ENCODE measurements at places on chromosomes 4 and X. TPM values are rescaled to one million over a fixed set of nuclear protein-coding genes. Genes with fewer than 3 reads are reported as not detected.
A peak's percentile ranks its signal among the peaks of the same experiment; 100 is the strongest.

DNA sequence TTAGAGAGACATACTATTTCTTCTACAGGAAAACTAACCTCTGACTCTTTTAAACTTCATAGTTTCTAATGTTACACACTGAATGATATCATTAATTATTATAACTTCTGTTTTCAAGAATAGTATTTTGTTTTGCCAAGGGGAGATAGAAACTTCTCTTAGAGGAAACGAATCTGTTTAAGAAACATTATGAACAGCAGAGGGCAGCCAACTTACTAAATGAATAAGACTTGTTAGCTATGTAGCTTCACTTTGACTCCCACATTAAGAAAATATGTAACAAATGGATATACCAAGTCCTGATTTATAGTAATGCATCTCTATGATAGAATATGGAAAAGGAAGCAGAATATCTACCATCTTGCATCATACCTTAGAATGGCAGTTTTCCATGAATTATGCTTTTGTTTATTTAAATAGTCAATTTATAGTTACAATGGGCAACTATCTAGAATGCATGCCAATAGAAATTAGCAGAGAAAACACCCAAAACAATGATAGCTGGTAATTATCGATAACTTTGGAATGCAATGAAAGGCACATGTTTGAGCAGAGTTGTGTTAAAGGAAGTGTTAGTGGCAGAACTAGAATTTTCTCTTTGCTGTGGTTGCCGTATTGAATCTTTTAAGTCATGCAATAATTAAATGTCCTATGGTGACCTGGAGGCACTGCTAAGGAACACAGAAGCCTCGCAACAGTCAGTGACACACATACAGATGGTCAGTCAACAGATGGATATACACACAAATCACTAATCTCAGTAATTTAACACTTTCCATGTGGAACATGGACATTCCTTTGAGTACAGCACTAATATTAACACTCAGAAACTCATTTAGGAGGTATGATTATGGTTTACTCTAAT is 105.7 kb upstream of the PDLIM3 start:
- no peak overlapping the region for H3K4me3 ChIP-seq
- DNase-seq: peak; percentile 63
- H3K4me1 ChIP-seq: no peaks in the 10 kb centered on the region
- no peaks in the 10 kb centered on the region for H3K36me3 ChIP-seq
- no peaks in the 10 kb centered on the region for H3K27me3 ChIP-seq

- no peak for DNase-seq
- H3K36me3 ChIP-seq: no peaks in the 10 kb centered on the region
- no peak overlapping the region for H3K4me3 ChIP-seq
- H3K27me3 ChIP-seq: no peaks in the 10 kb centered on the region
- no peak overlapping the region for H3K27ac ChIP-seq
Observed at GRCh38 chrX:39144323-39144722, 343.1 kb downstream of the MID1IP1 start.

GRCh38 chr4:149370785-149371420 is 444.7 kb downstream of the IQCM start:
- no peaks in the 10 kb centered on the region for H3K27me3 ChIP-seq
- DNase-seq: peak; percentile 67
- H3K4me1 ChIP-seq: no peaks in the 10 kb centered on the region

- no peak for DNase-seq
- no peaks in the 10 kb centered on the region for H3K4me1 ChIP-seq
- no peak overlapping the region for H3K4me3 ChIP-seq
- H3K36me3 ChIP-seq: no peaks in the 10 kb centered on the region
Observed at GRCh38 chrX:13464599-13465275, 104.7 kb upstream of the EGFL6 start.

Gene GRK4
- 4.2 TPM for total RNA-seq

Gene RGN
- not detected for total RNA-seq

Gene UTP3
- 33.7 TPM for total RNA-seq

DNA sequence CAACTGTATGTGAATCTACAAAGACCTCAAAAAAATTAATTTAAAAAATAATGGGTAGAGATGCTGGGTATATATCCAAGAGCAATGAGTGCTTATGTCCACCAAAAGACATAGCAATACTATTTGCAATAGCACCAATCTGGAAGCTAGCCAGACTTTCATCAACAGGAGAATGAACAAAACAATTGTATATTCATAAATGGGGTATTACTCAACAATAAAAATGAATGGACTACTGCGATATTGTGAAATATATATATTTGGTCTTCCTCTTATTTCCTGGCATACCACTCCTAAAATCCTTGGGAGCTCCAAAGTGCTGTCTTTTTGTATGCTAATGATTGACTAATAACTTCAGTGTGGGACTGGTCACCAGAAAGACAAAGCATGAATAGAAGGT is 77.5 kb downstream of the MSN start:
- no peaks in the 10 kb centered on the region for H3K27me3 ChIP-seq
- DNase-seq: no peak
- H3K4me3 ChIP-seq: no peak overlapping the region
- no peak overlapping the region for H3K27ac ChIP-seq

DNA sequence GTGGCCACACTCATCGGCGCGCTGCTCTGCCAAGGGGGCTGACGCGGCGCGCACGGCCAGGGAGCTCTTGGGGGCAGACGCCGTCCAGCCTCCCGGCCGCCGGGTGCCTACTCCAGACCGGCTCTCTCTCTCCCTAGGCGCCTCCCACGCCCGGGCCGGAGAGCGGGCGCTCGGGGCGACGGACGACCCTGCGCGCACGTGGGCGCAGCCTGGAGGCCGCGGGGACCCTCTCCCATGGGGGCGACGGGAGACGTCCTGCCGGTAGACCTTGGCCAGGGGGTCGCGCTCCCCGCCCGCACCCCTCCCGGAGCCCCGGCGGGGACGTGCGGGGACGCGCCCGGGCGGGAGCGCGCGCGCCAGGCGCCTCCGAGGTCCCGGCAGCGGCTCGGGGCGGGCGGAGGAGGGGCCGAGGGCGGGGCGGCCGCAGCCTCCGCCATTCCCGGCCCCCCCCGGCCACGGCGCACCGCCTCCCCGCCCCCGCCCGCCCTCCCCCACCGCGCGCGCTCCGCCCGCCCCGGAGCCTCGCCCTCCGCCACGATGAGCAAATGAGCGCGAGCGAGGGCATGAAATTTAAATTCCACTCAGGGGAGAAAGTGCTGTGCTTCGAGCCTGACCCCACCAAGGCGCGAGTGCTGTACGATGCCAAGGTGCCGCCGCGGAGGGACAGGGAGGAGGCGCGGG is at the start of gene MSL3:
TSS of gene MSL3 (plus strand) at position 519 of the 681 bp plus-strand sequence. CDS start at position 546, 27 bp downstream.
- peak within 1 kb of the TSS; percentile 76 for H3K4me3 ChIP-seq
- no peak for DNase-seq
- H3K27me3 ChIP-seq: 0 out of 2 replicates have a peak, but pooled peaks cover 2% of the 10 kb centered on the region
- H3K4me1 ChIP-seq: peaks cover 4% of the 10 kb centered on the region
- peak within 1 kb of the TSS; percentile 44 for H3K27ac ChIP-seq
- H3K36me3 ChIP-seq: no peaks in the 10 kb centered on the region

Gene SERTM2
- total RNA-seq: not detected

DNA sequence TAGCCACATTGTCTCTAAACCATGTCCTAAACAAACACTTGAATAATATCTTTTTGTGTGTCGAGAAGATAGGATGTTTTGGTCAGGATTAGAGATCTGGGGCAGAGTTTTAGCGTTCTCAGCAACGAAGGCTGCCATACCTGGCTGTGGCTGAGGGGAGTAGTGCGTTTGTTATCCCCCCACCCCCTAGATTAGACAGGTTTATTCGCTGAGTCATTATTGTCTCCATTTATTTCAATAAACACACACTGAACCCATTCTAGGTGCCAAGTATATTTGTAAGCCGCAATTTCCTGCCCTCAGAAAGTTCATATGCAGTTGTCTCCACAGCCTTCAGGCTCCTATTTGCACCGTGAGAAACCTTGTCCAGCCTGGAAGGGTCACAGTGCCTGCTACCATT is 1684.8 kb upstream of the TENM3 start:
- H3K27me3 ChIP-seq: no peaks in the 10 kb centered on the region
- no peaks in the 10 kb centered on the region for H3K4me1 ChIP-seq
- DNase-seq: no peak
- no peak overlapping the region for H3K27ac ChIP-seq

Gene COL4A5
- total RNA-seq: 29.4 TPM

GRCh38 chr4:73998040-73999011 is at the start of gene CXCL5:
Gene CXCL5, minus strand, starts transcription at chr4:73998677. Its CDS starts 96 bp downstream, at chr4:73998581.
- no peak within 1 kb of the TSS for H3K27ac ChIP-seq
- H3K36me3 ChIP-seq: no peaks in the 10 kb centered on the region
- no peaks in the 10 kb centered on the region for H3K27me3 ChIP-seq
- H3K4me1 ChIP-seq: no peaks in the 10 kb centered on the region
- DNase-seq: no peak
- no peak within 1 kb of the TSS for H3K4me3 ChIP-seq

DNA sequence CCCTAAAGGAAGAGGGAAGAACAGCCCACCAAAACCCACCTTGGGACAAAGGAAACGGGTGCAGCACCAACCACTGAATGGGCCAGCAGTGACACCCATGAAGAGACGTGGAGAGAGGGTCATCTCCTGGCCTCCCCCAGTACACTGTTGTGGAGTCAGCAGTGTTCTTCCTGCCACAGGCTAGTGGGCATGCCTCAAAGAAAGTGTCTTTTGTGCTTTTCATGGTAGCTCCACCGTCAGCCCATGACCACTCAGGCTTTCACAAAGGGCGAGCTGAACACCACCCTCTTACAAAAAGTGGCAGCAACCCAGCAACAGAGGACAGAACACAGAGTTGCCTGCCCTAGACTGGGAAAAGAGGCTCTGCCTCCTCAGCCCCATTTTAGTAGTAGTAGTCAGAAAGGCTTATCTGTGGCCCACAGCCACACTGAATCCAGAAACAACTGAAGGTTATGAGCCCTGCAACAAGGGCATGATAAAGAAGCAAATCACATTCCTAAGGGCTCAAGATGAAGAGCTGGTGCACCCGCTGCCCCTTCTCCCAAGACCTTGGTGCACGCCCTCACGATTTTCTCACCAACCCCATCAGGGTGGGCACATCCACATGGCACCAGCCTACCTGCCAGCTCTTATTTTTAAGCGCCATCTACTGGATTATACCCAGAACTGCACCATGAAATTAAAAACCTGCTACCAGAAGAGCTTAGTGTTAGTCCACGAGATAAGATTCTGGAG is 53.1 kb downstream of the RAB28 start:
- H3K27ac ChIP-seq: no peak overlapping the region
- H3K4me3 ChIP-seq: no peak overlapping the region
- H3K36me3 ChIP-seq: no peaks in the 10 kb centered on the region
- H3K4me1 ChIP-seq: no peaks in the 10 kb centered on the region

DNA sequence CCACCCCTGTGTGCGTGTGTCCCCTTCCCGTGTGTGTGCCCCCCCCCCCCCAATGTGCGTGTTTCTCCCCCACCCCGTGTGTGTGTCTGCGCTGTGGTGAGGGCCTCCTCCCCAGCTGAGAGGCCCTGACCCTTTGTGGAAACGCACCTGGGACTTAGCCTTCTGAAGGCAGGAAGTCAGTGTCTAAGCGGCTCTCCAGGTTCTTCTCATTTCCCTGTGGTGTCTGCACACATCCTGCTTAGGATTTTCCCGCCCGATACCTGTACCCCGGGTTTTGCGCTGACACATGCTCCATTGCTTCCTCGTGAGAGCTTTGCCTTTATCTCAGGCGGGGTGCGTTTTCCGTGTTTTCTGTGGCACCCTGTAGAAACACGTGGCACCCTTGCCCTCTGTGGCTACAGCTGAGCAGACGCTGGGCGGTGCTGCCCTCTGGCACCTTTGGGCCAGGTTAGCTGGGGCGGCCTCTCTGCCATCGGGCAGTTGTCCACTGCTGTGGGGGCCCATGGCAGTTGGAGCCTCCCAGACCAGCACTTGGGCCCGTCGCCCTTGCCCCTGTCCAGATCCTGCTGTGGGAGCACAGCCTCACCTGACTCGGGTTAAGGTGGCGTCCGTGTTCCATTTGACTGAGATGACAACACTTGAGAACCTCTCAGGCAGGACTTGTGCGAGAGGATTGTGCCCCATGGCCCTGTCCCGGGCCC is 26.3 kb downstream of the MAEA start:
- H3K4me1 ChIP-seq: no peaks in the 10 kb centered on the region
- H3K27ac ChIP-seq: no peak overlapping the region
- no peak for DNase-seq
- peaks cover 48% of the 10 kb centered on the region for H3K36me3 ChIP-seq

DNA sequence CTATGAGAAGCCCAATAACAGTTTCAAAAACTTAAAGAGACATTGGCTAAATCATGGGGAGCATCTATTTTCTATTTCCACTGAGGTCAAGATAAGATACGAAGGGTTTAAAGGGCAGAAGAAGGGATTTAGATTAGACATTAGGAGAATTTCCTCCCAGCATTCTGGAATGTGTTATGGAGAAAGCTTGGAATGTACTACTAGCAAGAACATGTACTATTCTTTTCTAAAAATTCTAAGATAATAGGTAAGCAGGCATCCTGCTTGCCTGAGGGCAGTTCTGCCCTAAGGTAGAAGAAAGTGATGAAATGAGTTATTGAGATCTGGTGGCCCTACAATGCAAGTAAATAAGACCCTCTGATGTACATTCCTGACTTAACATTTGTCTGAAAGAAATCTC is 279.2 kb downstream of the NR3C2 start:
- no peak for DNase-seq
- no peak overlapping the region for H3K4me3 ChIP-seq
- no peaks in the 10 kb centered on the region for H3K27me3 ChIP-seq
- no peaks in the 10 kb centered on the region for H3K4me1 ChIP-seq
- H3K36me3 ChIP-seq: no peaks in the 10 kb centered on the region

DNA sequence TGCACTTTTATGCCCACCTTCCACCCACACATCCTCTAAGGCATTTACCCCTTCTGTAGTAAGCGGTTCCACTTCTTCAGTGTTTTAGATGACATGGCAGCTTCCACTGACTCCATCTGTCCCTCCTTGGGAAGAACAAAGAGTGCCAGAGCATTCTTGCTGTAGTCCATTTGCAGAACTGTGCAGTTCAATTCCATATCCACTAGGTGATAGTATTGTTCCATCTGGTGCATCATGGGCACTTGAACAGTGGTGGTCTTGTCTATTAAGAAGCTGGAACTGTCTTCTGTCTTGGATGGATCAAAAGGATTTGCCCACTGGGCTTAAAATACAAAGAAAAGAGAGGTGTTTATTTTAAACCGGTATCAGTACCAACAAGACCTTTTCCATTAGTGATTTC is 3.5 kb downstream of the SERPINA7 start:
- H3K36me3 ChIP-seq: no peaks in the 10 kb centered on the region
- H3K27me3 ChIP-seq: no peaks in the 10 kb centered on the region
- H3K4me1 ChIP-seq: no peaks in the 10 kb centered on the region

DNA sequence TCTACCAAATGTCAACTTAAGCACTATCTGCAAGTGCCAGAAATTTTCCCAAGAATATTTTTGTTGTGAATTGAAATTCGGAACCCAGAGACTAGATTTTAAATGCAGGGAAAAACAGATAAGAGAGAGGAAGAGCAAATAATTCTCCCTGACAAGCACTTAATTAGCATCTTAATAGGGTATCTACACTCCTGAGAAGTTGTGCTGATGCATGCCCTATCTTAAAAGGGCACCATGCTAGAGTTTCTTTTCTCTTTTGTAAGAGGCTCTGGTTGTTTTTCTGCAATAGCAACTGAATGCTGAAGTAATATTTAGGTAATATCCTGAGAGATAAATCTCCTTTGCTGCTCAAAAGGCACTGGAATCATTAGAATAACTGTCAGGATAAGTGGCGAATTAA is 139.9 kb upstream of the UGT8 start:
- DNase-seq: no peak
- no peak overlapping the region for H3K4me3 ChIP-seq
- H3K27me3 ChIP-seq: no peaks in the 10 kb centered on the region

GRCh38 chr4:52625216-52625615 is 33.9 kb downstream of the USP46 start:
- no peaks in the 10 kb centered on the region for H3K36me3 ChIP-seq
- no peak overlapping the region for H3K4me3 ChIP-seq
- H3K27ac ChIP-seq: no peak overlapping the region
- H3K4me1 ChIP-seq: no peaks in the 10 kb centered on the region

GRCh38 chrX:11381464-11381863 is 88.3 kb downstream of the AMELX start:
- H3K4me3 ChIP-seq: no peak overlapping the region
- H3K27me3 ChIP-seq: no peaks in the 10 kb centered on the region
- DNase-seq: peak; percentile 24
- H3K36me3 ChIP-seq: no peaks in the 10 kb centered on the region

All from HCT116 (cell line).